ENCODE measurements at places on chromosomes 12 and 14.

GRCh38 chr14:61551384-61551783 is 143.9 kb upstream of the HIF1A start:
- DNase-seq, result no peak

- DNase-seq, result no peak
These were observed 107.8 kb downstream of the VCPKMT start for GRCh38 chr14:50008562-50008961.

- DNase-seq, result no peak
These were observed 374.5 kb downstream of the EMP1 start for GRCh38 chr12:13571035-13571434.

GRCh38 chr12:75790219-75790618 is 241.4 kb downstream of the PHLDA1 start:
- DNase-seq, result no peak

- DNase-seq, result no peak
These were observed 110.9 kb upstream of the MGAT4C start for GRCh38 chr12:86367137-86367536.

GRCh38 chr12:78189656-78190055 is 359.0 kb downstream of the NAV3 start:
- no peak for DNase-seq

- DNase-seq, result no peak
These were observed 6.7 kb upstream of the RPS6KA5 start for GRCh38 chr14:91067186-91067585.

- no peak for DNase-seq
These were observed 8.6 kb downstream of the SETD1B start for GRCh38 chr12:121812320-121812871.

DNA sequence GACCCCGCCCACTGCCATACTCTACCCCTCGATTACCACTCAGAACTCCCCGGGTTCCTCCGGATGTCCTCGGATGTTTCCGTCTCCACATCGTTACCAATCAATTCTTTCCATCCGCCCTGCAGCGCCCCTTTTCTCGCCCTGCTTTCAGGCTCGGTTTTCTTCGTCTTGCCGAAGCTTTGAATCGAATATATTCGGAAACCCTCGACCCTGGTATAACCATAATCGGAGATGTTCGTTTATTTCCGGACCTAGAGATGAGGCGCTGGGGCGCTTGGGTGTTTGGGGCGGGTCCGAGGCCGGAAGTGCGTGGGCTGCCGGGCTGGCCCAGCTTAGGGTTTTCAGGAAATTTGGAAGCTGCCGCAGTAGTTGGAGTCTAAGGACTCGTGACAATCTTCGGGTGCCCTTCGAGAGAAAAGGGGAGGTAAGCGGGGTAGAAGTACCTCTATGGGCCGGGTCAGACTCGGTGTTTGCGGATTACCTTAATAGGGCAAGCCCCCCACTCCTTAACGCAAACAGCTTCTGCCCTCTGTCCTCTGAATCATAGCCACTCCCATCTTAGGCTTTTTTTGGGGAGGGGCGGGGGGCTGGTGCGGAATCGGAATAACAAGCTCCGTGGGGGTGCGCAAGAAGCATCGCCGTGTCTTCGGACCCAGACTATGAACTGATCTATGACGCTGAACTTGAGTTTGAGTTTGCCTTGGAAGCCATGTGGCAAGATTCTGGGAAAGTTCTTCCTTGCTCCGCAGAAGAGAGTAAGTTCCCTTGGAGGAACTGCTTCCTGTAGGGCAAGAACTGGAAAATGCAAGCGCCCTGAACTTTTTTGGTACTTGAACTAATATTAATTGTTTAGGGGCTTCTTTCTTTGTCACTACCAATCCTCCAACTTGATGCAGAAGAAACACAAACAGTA is at the start of gene C14orf119:
Gene C14orf119, plus strand, starts transcription at position 310 of the 913 bp plus-strand sequence. CDS start 2,154 bp downstream, outside the sequence.
- DNase-seq, result peak; percentile 98

All from progenitor cell of endocrine pancreas (in vitro differentiated cells).